Left colon (tissue), 2 donors: ENCODE measurements at places on chromosomes 2 and 18. TPM values are rescaled to one million over a fixed set of nuclear protein-coding genes. Genes with fewer than 3 reads are reported as not detected.
A peak's percentile ranks its signal among the peaks of the same experiment; 100 is the strongest.

GRCh38 chr2:231709636-231709980 lies 1.3 kb downstream of the PTMA start:
- no peak for DNase-seq

DNA sequence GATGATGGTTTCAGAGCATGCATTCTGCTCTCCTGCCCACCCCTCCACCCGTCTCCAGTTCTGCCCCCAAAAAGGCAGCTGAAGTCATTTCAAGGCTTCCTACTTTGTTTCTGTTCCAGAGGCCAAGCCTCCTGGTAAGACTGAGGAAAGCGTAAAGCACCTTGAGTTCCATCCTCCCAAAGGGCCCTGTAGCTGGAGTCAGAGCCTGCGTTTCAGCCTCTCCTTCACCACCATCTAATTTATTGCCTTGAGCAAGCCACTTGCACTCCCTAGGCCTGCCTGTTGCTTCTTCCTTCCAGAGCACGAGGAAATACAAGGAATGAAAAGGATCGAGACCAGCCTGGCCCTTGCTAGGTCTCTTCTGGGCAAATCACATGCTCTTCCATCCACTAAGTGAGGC lies 244.2 kb upstream of the RAB12 start:
- DNase-seq: no peak

GRCh38 chr18:12423820-12424219 lies 16.1 kb downstream of the PRELID3A start:
- DNase-seq: no peak

DNA sequence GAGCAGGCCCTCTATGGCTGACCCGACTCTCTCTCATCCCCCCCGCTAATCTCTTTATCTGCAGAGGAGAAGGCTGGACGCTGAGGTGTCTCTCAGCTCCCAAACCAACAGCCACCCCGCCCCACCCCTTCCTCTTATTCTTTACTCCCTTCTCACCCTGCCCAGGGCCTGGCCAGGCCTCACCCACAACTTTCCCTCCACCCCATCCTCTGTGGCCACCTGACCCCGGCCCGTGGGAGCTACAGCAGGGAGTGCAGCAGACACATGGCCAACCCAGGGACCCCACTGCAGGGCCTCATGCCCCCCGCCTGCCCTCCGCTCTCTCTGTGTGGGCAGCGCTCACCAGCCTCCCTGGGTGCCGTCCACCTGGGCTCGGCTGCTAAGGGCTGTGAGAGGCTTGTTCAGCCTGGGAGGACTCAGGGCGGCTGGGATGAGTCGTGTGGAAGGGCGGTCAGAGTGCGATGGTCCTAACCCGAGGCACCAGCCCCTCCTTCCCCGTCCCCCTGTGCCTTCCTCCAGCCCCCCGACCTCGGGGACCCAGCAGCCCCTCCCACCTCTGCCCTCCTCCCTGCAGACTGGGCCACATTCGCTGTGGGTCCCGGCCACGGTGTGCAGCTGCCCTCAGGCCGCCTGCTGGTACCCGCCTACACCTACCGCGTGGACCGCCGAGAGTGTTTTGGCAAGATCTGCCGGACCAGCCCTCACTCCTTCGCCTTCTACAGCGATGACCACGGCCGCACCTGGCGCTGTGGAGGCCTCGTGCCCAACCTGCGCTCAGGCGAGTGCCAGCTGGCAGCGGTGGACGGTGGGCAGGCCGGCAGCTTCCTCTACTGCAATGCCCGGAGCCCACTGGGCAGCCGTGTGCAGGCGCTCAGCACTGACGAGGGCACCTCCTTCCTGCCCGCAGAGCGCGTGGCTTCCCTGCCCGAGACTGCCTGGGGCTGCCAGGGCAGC lies 6.8 kb downstream of the NEU4 start:
- no peak for DNase-seq

GRCh38 chr2:207072571-207072970 lies 93.2 kb downstream of the KLF7 start:
- DNase-seq: no peak

DNA sequence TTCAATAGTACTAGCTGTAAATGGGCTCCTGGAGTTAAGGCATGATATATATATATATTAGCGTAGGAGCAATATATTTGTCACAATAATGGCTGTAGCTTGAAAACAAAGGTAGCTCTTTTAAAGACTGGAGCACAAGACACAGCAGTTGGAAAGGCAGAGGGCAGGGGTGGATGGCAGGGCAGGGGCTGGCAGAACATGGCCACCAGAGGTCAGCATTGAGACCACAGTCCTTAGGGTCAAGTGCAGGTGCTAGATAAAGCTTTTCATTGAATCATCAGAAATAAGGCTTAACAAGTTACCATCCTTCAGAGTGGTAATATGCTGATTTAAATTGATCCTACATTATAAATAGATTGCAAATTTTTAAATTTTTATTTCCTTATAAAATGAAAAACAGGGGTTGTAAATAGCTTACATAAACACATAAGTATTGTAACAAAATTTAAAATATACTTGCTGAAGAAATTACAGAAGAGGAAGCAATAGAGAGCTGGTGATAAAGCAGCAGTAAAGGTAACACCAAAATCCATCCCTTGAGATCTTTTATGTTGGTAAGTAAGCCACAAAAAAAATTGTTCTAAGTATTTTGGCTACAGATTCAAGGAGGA lies 161.2 kb upstream of the PIEZO2 start:
- peak; percentile 18 for DNase-seq

The CTAGE1 gene
- not detected for total RNA-seq

DNA sequence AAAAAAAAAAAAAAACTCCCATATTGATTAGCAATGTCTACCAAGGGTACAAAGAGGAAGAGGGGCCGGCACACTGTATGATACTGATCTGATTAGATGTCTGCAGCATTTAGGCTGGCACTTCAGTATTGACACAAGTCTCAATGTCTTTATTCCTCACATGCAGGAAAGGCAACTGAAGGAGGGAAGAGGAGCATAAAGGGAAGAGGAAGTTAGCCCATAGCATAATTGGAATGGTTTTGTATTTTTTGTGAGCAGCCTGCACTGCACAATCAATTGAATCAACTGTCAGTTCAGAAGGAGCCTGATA lies 79.0 kb downstream of the DNER start:
- no peak for DNase-seq

The KCNIP3 gene
- 4.7 TPM for total RNA-seq

DNA sequence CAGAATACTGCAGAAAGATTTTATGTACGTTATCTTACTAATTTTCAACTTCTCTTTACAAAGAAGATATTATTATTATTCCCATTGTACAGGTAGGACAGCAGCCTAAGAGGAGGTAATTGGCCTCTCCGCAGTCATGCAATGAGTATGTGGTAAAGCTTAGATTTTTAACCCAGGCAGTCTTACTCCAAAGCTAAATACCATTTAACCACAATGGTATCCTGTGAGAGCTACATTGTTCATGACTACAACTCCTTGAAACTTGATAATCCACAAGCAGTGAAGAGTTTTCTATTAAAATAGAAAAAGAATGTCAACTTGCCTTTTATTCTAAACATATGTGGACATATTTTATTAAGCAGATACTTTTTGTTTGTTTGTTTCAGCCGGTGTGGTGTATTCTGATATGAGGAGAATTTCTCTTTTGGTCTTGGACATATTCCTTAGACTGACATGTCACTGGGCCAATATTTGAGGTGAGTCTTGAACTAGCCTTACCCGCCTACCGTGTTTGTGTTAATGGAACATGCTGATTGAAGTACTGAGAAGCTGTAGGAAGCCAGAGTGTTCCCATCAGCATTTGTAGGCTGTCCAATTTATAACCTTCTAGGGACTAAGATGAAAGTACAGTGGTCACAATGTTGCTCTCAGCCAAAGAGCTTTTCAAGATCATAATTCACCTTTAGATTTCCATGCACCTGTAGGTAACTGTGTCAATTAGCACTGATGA lies 293.9 kb upstream of the DCC start:
- no peak for DNase-seq

The EDAR gene
- 0.43 TPM for total RNA-seq

DNA sequence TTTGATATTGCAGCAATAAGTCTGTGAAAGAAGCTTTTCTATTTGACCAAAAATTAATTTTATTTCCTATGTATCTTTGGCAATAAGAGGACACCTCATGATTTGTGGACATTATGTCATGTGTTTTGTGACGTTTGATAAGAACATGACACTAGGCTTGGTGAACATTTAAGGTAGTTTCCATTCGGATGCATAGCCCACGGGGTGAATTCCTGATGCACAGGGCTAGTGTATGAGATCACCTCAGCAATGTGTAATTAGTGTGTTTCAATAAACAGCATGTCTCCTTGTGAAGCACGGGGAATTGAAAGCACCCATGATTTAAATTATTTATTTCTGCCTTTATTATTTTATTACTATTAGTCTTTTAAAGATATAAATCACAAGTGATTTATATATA lies 146.1 kb upstream of the LINC00305 start:
- DNase-seq: no peak

The GYPC gene
- total RNA-seq: 7.2 TPM

The TMEM182 gene
- 2.6 TPM for total RNA-seq

DNA sequence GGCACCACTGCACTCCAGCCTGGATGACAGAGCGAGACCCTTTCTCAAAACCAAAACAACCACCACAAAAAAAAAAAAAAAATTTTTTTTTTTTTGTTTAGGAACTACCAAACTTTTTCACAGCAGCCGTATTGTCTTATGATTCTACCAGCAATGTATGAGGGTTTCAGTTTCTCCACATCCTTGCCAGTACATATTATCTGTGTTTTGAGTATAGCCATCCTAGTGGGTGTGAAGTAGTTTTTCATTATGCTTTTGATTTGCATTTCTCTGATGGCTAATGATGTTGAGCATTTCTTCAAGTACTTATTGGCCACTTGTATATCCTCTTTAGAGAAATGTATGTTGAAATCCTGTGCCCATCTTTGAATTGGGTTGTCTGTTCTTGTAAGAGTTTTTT lies 51.7 kb downstream of the COX7A2L start:
- DNase-seq: no peak

The PIEZO2 gene
- 1.4 TPM for total RNA-seq
